ENCODE measurements at places on chromosomes 4 and X.

GRCh38 chrX:81261576-81261975, 59.7 kb downstream of the SH3BGRL start:
- DNase-seq, result peak; percentile 41

DNA sequence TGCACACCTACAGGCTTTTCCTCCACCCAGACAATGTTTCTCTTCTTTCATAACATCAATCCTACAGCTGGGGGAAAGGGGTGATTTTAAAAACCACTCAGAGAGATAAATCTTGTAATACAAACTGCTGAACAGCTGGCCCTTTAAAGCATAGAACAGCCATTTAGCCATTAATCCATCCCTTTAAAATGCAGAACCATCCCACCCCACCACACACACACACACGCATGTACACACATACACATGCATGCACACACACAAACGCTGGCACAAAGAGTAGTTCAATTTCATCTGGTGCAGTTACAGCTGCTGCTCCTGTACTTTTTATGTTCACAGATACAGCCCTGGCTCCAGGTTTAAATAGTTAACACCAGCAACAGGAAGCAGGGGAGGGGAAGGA, 426.1 kb downstream of the MID1IP1 start:
- no peak for DNase-seq

DNA sequence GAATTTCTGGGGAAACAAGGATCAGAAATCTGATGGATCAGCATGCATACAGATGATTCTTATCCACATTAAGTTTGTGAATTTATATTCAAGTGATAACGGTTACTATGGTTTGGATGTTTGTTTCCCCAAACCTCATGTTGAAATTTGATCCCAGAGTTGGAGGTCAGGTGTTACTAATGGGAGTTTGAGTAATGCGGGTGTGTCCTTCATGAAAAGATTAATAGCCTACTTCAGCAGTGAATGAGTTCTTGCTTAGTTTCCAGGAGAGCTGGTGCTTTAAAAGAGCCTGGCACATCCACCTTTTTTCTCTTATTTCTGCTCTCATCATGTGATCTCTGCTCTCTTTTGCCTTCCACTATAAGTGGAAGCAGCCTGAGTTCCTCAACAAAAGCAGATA, 712.4 kb downstream of the IL1RAPL1 start:
- DNase-seq, result no peak

- no peak for DNase-seq
These were observed 32.0 kb upstream of the MBNL3 start for GRCh38 chrX:132520792-132521191.

- no peak for DNase-seq
These were observed 56.6 kb downstream of the SPATA18 start for GRCh38 chr4:52107745-52108144.

GRCh38 chr4:182576601-182577289, 333.5 kb downstream of the TENM3 start:
- DNase-seq, result no peak

GRCh38 chr4:154049457-154050181, 260.7 kb upstream of the SFRP2 start:
- peak; percentile 84 for DNase-seq

DNA sequence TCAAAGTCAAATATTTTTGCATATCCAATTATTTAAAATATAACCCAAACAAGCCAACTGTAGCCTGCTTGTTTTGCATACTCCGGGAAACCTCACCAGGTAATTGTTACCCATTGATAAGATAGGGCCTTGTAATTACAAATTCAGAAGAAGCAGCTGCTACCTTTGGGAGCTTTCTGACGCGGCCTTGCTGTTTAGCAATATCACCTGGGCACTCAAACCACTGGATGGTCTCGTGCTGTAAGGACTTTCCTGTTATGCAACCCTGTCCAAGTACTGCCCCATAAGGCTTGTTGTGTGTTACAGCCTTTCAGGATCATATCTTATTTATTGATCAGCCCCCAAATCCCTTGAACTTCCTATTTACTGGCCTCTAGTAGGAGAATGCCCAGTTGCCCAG, 52.1 kb downstream of the HS3ST1 start:
- DNase-seq, result no peak

DNA sequence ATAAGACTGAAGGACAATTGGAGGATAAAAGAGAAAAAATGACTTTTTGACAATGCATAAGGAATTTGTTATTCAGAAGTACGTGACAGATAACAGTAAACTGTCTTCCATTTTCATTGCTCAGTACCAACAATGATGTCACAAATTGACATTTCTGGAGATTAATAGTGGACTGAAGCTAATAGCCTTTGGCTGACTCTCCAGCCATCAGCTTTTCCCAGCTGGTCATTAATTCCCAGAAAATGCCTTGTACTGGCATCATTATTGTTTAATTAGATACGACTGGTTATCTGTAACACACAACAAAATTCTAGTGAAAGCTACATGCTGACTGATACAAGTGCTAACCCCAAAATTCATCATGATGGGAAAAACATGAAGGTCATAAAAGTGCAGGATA, 147.9 kb upstream of the FGF13 start:
- peak; percentile 11 for DNase-seq

GRCh38 chr4:991451-992296, 1.5 kb downstream of the SLC26A1 start:
- no peak for DNase-seq

- no peak for DNase-seq
These were observed 45.5 kb downstream of the NFKB1 start for GRCh38 chr4:102546635-102547034.

GRCh38 chrX:33065415-33065814, 145.9 kb downstream of the DMD start:
- DNase-seq, result no peak

DNA sequence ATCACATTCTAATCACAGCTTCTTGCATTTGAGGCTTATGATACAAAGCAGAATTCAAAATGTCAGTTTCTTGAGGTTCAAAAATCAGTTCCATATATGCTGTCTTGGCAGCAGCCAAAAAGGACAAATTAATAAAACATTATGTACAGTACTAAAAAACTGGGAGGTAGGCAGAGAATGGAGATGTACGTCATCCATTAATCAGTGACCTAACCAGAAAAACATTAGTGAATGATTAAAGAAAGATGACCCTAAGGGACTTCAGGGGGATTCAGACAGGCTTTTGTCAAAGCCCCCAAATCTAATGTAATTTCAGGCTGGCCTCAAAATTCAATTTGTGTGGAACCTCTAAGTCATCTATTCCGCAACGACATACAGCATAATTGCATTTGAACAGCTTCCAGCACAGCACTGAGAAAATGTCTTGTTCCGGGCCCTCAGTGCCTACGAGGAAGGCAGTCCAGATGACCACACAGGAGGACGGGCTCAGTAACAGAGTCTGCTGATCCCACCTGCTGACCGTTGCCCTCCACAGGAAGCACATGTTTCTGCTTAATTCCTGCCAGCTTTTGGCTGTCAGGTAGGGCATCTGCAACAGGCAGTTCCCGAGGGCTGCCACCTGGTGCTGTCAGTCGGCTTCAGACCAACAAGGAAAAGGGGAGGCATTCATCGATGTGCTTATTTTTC, 83.8 kb upstream of the HHIP start:
- DNase-seq, result no peak

- DNase-seq, result peak; percentile 44
These were observed 56.4 kb downstream of the C4orf51 start for GRCh38 chr4:145736241-145736831.

GRCh38 chrX:39764441-39764914, 333.3 kb downstream of the BCOR start:
- DNase-seq, result peak; percentile 35

- DNase-seq, result no peak
These were observed 516.5 kb upstream of the CNKSR2 start for GRCh38 chrX:20857746-20858145.

DNA sequence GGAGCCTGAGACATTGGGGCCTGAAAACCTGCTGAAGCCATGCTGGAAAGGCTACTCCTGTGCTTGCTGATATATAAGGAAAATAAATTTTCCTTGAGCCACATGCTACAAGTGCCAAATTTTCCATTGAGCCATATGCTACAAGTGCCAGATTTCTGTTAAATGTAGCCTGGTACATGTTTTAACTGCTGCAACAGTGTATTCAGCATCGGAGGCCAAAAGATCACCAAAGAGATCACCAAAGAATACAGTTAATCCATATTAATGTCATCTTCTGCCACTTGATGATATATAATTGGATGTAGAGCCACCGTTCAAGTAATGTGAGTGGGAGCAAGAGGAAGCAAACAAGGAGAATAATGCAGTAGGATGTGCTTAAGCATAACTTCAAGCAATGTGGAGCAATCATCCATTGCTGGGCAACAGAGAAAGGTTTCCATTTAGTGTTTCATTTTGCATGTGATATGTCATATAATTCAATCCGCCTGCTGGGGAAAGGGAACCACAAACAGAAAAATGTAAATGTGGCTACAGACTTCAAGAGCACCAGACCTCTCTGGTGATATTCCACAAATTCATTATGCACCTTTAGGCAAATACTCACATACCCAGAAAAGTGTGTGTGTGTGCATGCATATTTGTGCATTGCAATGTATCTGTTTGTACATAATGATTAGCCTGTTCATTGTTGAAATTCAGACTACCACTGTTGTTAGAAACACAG, 295.9 kb downstream of the KCNIP4 start:
- DNase-seq, result no peak

- peak; percentile 73 for DNase-seq
These were observed 72.9 kb downstream of the WDR19 start for GRCh38 chr4:39255266-39255665.

GRCh38 chr4:142414366-142414990, 431.6 kb downstream of the INPP4B start:
- DNase-seq, result no peak

DNA sequence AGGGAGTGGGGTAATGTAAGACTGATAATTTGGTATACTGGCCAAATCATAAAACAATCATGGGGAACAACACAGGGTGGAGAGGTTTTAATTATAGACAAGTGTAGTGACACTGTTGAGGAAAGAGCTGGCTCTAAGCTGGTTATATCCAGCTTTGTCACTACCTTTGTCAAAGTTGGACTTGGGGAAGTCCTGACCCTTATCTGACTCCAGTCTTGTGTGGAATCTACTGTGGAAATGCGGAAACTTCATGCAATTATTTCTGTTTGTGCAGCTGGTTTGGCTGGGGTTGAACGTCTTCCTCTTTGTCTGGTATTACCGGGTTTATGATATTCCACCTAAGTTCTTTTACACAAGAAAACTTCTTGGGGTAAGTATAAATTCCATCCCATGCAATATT, 2.0 kb downstream of the CYBB start:
- DNase-seq, result no peak
